ENCODE measurements at places on chromosomes 4 and X.

GRCh38 chr4:4990857-4991540 lies 28.3 kb downstream of the CYTL1 start:
- no peak for DNase-seq

DNA sequence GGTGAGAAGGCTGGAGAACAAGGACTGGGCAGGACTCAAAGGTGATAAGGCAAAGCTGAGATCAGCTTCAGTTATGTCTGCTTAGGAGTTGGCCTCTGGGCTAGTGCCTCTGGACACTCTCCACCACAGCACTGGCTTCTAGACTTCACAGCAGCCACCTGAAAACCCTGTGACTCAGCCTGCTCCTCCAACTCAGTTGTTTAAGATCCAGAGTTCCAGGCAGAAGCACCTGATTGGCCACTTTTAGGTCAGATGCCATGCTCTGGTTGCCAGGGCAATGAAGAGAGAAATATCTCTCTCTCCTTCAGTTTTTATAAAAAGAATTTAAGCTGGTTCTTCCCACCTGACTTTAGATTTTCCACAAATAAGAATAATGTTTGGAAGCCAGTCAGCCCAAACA lies 47.9 kb upstream of the BLTP1 start:
- no peak for DNase-seq

- no peak for DNase-seq
Observed at GRCh38 chr4:148203056-148203898, 238.9 kb downstream of the NR3C2 start.

DNA sequence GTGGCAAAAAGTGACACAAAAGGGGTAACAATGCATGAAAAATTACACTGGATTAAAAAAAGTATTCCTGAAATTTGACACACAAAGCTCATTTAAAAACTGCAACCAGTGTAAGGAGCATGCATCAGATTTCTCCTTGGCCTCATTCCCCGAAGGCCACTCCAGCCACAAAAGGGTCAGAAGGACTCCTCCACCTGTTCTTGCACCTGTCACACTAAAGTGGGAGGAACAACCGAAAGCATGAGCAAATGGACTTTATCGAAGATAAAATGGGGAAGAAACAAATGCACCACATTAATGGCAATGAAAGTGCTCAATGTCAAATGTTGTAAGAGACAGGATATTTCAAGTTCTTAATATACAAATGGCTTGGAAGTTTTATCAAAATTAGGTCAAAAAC lies 88.2 kb downstream of the ADGRA3 start:
- no peak for DNase-seq

DNA sequence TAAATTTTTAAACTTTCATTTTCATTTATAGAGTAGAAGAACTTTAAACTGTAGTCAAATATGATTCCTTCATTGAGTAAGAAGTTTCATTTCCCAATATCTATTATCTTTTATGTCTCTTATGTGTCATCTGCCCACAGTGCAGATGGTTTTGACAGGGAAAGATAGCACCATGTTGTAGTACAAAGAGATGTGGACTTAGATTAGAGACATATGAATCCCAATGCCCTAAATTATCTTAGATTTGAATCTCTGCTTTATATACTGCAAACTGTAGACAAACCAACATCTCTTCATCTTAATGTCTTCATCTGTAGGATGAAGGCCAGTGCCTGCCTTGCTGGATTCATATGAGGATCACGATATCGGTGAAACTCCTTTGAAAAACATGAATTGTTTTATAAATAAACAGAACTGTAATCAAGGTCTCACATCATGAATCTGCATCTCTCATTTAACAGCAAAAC lies 217.5 kb downstream of the BANK1 start:
- no peak for DNase-seq

Measured in T-helper 1 cell (primary cell).